ENCODE measurements at places on chromosomes 1 and 21. TPM values are rescaled to one million over a fixed set of nuclear protein-coding genes. Genes with fewer than 3 reads are reported as not detected.

The SFN gene
- 0.42 TPM for total RNA-seq

The RYR2 gene
- total RNA-seq: 433 TPM

The KPRP gene
- not detected for total RNA-seq

The HHIPL2 gene
- 0.32 TPM for total RNA-seq

The KCNT2 gene
- 3.8 TPM for total RNA-seq

The KRTAP23-1 gene
- total RNA-seq: not detected

GRCh38 chr1:12587981-12588640 lies 29.9 kb downstream of the DHRS3 start:
- DNase-seq: no peak

DNA sequence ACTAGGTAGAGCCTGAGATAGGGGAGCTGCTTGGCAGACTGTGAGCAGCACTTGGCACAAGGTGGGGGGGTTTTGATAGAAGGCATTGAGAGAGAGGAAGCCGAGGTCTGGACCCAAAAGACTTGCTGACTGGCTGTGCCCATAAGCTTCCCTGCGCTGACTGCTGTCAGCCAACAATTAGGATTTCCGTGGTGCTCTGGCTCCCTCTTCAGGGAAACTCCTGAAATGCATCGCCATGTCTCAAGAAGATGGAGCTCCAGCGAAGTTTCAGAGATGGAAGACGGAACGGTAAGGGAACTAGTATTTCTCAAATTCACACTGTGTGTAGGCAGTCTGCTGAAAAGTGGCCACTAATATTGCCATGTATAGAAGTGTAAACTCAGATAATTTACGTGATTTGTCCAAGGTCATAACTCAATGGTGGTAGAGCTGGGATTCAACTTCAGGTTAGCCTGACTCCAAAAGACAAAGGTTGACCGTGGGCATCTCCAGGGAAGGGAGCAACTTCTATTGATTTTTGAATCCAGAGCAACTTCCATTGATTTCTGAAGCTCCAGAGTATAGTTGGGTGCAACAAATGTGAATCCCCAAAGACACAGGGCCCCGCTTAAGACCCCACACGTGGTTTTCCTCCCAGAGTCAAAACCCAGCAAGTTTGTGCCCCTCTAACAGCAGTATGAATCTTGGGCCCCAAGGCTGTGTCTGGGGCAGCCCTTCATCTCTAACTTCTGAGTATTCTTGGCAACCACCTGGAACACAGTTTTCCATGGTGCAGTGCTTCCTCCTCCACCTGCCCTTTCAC lies 44.5 kb upstream of the CRNN start:
- peak; percentile 71 for DNase-seq

- DNase-seq: no peak
Measured at GRCh38 chr1:239755107-239755912, 336.4 kb upstream of the FMN2 start.

- DNase-seq: no peak
Measured at GRCh38 chr1:209692296-209692695, 12.3 kb upstream of the HSD11B1 start.

DNA sequence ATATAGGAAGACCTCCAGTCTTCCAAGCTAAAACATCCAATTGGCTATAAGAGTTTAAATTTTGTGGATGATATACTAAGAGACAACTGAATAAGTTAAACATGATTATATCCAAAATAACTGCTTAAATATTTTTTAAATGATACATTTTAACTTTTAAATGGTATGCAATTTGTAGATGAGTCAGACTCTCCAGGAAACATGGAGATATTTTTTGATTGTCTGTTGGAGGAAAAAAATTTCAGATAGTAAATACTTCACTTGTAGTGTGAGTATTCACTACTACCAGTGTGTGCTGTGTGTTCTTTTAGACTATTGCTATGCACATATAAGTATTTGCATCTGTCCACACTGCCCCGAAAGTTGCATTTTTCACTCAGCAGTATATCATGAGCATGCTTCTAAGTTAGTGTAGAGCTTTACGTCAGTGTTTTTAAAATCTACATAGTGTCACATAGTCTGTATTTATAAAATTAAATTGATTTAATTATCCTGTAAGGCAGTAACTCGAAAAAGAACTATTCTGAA lies 91.1 kb downstream of the USP25 start:
- no peak for DNase-seq

GRCh38 chr21:14740692-14741091 lies 194.6 kb upstream of the SAMSN1 start:
- no peak for DNase-seq

GRCh38 chr1:17886838-17887441 lies 131.8 kb downstream of the ACTL8 start:
- no peak for DNase-seq

DNA sequence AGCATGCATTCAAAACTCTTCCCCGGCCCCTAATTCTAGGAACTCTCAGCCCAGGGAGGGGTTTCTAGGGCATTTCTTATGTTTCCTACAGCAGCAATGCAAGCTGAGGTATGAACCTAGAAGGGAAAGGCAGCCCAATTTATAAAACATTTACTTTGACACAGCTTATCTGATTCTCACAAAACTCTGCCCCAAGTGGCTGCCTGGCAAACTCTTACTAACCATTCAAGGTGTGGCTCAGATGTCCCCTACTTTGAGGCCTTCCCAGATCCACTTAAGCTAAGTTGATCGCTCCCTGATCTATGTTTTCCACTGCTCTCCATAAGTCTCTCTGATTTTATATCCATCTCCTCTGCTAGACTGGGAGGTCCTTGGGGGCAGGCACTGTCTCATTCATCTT lies 35.4 kb downstream of the AK2 start:
- no peak for DNase-seq

DNA sequence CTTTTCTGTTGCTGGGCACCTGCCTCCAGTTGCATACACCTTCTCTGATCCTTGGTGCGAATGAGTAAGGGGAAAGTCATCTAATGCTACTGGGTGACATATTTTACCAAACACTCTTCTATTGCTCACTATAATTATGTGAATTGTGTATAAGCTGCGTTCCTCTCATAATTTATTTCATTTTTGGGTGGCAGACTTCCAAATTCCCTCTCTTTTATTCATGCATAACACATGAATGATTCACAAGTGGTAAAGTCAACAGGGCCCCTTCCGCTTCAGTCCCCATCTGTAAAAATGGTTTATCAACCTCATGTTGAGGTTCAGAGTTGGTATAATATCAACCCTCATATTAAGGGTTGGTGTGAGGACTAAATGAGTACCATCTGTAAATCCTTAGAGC lies 3.2 kb upstream of the QSOX1 start:
- DNase-seq: no peak

- no peak for DNase-seq
Measured at GRCh38 chr1:228021355-228022030, 14.7 kb downstream of the WNT3A start.

- DNase-seq: no peak
Measured at GRCh38 chr1:70840260-70840953, 207.2 kb downstream of the PTGER3 start.

GRCh38 chr1:89243046-89243445 lies 29.6 kb downstream of the GBP5 start:
- DNase-seq: no peak

- no peak for DNase-seq
Measured at GRCh38 chr1:114078116-114078515, 75.6 kb downstream of the SYT6 start.

- DNase-seq: peak; percentile 13
Measured at GRCh38 chr1:2105781-2106524, 55.7 kb downstream of the PRKCZ start.

GRCh38 chr1:56190806-56191365 lies 388.5 kb downstream of the PLPP3 start:
- no peak for DNase-seq

GRCh38 chr1:219805191-219805590 lies 123.2 kb downstream of the SLC30A10 start:
- no peak for DNase-seq
